ENCODE measurements at places on chromosomes 4 and X.
A peak's percentile ranks its signal among the peaks of the same experiment; 100 is the strongest.

DNA sequence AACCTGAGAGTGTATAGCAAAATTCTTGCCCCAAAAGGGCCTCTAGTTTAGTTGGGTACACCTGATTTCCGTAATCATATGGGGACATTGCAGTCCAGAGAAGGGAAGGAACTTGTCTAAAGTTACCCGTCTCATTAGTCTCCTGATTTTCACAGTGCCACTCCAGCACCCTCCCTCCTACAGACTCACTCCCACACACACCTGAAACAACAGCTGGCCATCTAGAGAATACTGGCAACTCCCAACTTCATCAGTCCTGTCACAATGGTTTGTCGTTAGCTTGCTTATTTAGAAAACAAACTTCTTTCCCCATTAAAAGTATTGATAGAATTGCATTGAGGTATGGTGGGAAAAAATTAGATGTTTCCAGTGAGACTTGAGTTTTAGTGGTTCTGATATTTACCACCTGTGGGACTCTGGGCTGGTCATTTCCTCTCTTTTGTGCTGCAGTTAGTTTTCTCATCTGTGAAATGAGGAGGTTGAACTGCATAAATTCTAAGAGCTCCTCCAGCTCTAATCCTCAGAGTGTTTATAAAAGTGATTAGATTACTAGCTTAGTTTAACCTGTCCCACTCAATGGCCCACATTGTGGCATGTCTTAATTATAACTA lies 1.7 kb downstream of the IL13RA1 start:
- no peak for DNase-seq

GRCh38 chrX:151183912-151184565 lies 7.7 kb downstream of the GPR50 start:
- no peak for DNase-seq

GRCh38 chr4:184396570-184397515 lies 77.5 kb downstream of the IRF2 start:
- no peak for DNase-seq

GRCh38 chr4:54104907-54105306 lies 4.9 kb downstream of the GSX2 start:
- DNase-seq = no peak

GRCh38 chrX:22922961-22923360 lies 76.8 kb upstream of the DDX53 start:
- DNase-seq = no peak

DNA sequence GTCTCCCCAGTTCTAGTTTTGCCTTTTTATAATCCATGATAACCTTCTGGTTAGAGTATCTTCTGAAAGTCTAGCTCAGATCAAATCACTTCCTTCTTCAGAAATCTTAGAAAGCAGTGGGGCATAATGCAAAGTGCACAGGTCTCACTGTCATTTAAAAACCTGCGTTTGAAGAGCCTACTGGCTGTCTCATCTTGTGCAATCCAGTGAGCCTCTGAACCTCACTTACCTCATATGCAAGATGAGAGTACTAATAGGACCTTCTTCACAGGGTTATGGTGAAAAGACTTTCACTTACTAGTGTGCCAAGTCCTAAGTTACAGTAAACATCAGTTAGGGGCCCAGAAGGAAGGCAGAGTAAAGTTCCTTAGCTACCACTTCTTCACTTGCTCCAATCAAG lies 131.4 kb downstream of the ENOX2 start:
- DNase-seq = no peak

GRCh38 chr4:186543206-186543605 lies 12.2 kb downstream of the MTNR1A start:
- no peak for DNase-seq

- DNase-seq = no peak
Measured at GRCh38 chr4:66023061-66023460, 352.8 kb upstream of the EPHA5 start.

DNA sequence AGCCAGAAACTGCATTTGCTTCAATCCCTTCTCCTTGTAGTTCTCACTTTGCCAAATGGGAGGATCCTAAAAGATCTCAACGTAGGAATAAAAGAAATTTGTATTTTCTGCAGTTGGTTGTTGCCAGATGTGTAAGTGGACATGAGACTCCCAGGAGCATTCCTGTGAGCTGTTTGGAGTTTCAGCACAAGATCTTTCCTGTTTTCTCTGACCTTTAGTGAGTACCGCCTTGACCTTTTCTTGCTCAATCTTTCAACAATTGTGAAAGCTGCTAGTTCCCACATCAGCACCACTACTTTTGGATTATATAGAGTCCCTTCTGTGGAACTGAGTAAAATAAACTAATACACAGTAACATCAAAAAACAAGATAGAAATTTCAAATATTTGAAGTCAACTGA lies 683.8 kb upstream of the PABPC4L start:
- DNase-seq = no peak

DNA sequence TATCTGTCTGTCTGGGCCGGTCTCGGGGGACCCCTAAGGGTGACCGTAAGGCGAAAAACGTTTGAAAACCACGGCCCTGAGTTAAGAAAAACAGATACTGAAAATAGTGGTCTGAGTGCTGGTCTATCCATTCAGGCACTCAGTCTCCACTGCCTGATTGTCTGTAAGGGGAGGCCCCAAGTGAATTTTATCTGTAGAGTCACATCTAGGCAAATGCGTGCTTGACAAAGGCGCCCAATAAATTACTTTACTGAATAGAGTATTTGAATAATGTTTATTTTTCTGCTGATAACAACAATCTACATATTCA lies 465 bp downstream of the HNRNPH2 start:
- DNase-seq = peak; percentile 87

DNA sequence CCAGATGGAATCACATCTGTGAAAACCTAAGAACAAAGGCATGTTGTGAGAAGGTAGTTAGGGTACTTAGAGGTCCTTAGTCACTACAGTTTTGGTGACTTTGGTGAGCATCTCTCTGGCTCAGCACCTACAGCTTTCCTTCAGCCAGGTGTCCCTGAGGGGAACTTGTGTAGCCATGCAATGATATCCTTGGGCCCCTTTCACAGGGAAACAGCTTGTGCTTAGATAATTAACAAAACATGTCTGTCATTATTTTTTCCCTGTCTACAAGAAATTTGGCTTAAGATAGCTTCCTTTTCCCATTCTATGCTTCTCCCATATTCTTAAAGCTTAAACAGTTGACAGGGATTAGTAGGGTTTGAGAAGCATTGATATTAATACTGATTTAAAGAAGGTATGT lies 63.8 kb downstream of the SLC4A4 start:
- no peak for DNase-seq

DNA sequence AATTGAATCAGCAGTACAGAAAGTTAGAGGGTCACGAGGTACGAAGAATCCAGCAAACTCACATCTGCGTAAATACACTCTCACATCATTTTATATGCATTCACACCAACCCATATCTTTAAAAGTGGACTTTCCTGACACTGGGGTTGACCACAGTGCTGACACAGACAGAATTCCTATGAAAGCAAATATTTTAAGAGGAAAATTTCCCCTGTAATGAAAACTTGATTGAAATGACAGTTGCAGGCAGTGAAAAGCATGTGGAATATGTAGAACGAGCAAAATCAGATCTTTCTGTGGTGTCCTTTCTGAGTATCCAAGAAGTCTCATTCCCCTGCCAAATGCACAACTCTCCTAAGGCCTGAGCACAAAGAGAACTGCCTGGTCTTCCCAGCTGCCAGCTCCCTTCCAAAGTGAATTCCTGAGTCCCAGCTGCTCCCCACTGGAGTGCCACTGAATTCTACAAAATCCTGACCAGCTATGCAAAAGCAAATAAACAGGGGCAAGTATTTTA lies 50.5 kb upstream of the FAM9C start:
- DNase-seq = no peak

DNA sequence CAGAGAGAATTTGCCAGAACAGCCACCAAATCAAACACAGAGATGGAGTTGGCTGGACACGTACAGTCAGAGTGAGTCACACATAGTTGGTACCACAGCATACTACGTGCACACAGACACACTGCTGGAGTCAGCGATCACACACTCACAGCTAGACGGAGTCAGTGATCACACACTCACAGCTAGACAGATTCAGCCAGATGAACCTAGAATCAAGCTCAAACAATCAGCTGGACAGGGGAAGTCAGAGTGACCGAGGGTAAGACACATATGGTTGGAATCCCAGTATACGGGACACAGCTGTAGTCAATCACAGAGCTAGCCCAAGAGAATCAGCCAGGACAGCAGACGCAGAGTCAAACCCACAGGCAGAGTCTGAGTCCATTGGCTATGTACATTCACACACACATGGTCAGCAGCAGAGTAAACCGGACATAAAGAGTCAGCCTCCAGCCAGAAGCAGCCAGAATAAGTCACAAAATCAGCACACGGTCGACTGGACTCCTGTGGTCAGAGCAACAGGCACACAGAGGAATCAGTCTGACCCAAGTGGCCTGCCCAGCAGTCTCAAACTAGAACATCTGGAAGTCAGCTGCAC lies 4.6 kb downstream of the SLC38A5 start:
- no peak for DNase-seq

DNA sequence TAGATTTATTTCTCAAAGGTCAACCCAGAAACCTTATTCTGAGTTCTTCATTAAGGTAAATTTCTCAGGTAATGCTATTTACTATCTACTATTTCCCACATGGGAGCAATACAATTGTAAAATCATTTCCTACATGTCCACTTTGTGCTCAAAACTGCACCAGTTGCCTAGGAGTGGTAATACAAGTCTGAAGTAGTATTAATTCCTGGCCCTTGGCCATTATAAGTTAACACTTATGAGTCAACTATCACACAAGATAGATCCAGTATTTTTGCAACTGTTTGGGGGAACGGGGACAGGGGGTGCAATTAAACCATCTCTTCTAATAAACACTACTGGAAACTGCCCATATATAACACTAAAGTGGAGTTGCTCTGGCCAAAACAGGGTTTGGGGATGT lies 48.9 kb downstream of the ACSL4 start:
- no peak for DNase-seq

DNA sequence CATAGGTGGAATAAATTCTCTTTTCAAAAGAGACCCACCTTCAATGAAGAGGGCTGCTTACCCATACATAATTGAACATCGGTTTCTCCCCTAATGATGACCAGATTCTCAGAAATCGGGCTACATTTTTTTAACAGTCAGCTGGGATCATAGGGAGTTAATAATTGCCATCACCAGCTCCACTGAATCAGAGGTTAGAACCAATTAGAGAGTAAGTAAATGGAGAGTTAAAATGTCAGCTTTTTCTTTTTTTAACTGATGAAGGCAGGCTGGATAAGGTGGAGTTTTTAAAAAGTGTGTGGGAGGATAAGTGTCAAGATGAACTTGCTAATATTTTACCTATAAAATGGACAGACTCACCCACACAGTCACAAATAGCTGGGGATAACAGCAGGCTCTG lies 584.5 kb upstream of the NR3C2 start:
- DNase-seq = no peak
